ENCODE measurements at places on chromosomes 16 and 17.

- peak; percentile 82 for DNase-seq
These were observed 15.5 kb downstream of the NEUROD2 start for GRCh38 chr17:39591958-39592954.

- no peak for DNase-seq
These were observed 12.1 kb downstream of the SGSH start for GRCh38 chr17:80208050-80208449.

DNA sequence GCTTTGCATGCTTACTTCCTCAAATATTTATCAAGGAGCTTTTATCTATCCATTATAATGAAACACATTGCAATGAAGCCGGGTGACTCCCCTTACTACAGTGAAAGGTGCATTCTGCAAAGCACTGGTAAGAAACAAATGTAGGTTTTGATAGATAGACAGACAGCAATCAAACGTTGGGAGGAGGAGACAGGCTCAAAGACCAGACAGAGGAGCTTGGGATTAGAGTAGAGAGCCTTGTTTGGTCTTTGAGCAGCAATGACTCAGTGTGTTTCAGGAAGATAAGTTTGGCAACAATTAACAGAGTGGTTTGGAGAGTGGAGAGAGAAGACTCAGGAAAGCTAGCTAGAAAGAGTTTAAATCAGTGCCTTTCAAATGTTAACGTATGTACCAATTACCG is 68.8 kb downstream of the ZNF18 start:
- no peak for DNase-seq

DNA sequence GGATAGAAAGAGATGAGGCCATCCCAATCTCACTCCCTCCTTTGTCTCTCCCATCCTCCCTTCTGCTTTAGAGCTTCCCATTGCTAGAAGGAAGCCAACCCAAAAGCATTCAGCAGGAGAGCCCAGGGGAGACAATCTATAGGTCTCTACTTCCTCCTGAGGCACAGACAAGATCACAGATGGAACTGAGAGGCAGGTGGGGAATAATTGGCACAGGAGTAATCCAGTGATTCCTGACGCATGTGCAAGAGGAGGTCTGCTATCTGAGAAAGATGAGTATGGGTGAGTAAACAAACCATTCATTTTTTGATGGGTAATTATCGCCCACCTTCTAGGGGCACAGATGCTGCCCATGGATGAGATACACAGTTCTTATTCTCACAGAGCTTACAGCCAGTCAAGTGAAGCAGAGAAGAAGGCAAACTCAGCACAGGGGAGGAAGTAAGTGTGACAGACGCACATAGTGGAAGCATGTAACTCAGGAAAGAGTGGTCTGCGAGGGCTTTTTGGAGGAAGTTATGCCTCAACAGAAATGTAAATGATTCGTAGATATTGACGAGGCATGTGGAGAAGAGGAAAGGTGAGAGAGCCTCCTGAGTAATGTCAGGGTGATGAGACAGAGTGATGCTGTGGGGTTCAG is 88.9 kb upstream of the HLF start:
- DNase-seq, result peak; percentile 93

- no peak for DNase-seq
These were observed 86.4 kb upstream of the LGALS9 start for GRCh38 chr17:27544350-27545131.

GRCh38 chr17:40496170-40496569 is 5.3 kb downstream of the TNS4 start:
- DNase-seq, result no peak
